ENCODE measurements at places on chromosomes 3 and 15.

DNA sequence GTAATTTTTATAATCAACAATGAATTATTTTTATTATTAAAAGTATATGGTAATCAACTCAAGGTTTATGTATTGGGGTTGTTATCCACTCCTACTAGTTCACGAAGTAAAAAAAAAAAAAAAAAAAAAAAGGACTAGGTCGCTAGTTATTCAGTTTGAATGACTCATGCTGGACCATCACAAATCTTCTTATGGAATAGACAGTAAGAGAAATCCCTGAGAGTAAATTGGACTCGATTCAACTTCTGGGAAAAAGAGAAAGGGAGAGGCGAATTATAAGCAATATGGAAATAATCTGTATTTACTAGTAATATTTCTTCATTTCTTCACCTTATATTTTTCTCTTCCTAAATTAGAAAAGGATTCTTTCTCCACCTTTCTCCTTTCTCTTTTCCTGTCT lies 2.0 kb downstream of the MYEF2 start:
- no peak for DNase-seq

GRCh38 chr3:22994781-22995180 lies 208.3 kb upstream of the UBE2E2 start:
- DNase-seq = no peak

DNA sequence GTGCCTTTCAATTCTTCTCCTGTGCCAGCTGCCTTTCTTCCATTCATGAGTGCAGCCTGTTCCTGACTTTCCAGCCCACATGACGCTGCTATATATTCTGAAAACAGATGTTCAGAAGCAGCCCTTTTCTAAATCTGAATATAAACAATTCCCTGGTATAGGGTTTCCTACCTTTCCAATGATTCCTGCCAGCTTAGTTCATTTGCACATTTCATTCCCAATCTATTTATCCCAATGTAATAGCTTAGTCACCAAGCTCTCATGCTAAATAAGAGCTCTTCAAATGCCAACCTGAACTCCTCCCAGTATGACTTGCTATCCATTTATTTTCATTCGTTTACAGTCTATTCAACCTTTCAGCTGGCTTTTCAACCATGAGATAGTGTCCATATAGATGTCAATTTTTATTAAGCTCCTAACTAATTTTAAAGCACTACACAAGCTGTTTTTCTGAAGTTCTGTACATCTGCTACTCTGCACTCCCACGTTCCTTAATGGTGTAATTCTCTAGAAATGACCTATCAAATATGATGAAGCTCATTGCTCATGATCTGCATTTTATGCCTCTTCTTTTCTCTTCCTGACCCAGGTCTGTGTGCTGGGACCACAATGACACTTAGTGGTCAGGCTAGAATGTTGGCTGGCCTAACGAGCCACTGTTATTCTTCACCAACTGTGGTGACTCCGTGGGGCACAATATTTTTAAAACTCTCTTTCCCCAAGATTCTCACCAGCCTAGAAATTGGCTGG lies 605.0 kb upstream of the TBL1XR1 start:
- no peak for DNase-seq

GRCh38 chr15:68986322-68986721 lies 28.2 kb upstream of the NOX5 start:
- no peak for DNase-seq

- no peak for DNase-seq
These were observed 84.3 kb downstream of the IQSEC1 start for GRCh38 chr3:12988728-12989454.

GRCh38 chr3:47859956-47860605 lies 57.1 kb downstream of the DHX30 start:
- no peak for DNase-seq

DNA sequence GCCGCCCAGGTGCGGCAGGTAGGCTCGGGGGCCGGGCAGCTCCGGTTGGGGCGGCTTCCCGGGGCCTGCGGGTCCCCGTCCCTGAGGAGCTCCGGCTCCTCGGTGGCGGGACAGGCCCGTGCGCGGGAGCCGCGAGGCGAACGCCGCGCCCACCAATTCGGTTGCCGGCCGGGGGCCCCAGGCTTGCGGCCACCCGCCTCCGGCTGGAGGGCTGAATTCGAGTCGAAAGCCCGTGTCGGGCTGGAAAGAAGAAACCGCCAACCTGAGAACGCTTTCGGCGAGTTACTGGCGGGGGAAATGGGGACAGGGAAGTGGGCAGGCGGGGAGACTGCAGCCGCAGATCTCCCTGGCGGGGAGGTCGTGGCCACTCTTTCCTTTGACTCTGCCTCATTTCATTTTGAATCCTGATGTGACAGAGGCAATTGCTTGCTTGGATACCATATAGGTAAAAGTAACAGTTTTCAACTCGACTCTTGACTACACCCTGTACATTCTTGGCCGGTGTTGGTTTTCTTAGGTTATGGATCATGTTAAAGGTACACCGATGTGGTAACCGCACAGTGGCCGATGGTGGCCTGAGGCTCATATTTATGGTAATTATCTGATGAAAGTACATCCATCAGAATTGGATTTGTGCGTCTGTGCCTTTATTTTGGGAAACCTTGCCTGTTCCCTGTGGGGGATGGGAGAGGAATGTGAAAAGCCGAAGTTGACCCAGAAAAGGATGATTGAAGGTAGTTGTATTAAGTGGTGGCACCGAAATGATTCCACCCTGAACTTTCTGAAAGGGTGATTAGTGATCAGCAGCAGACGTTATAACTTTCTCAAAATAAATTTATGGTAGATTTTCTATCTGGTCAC lies 1.7 kb downstream of the B3GNT5 start:
- DNase-seq = peak; percentile 72

DNA sequence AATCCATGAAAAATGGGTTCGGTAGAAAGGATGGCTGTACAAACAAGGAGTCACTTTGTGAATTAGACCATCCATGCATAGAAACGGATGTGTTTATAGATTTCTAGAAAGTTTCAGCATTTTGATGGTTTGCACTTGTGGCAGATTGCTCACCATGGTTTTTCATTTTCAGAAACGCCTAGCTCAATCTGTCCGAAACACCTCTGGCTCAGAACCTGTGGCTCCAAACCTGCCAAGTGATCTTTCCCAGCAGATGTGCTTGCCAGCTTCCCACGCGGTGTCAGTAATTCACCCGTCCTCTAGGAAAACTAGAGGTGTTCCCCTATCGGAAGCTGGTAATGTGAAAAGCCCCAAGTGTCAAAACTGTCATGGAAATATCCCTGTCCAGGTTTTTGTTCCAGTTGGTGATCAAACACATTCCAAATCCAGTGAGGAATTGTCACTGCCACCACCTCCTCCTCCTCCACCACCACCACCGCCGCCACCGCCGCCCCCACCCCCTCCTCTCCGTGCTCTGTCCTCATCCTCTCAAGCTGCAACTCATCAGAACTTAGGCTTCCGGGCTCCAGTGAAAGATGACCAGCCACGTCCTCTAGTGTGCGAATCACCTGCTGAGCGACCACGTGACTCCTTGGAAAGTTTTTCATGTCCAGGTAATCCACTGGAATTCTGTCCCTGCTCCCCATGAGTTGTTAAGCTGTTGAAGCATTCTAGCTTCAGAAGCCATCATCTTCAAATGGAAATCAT lies 21.2 kb downstream of the WHAMM start:
- DNase-seq = no peak

DNA sequence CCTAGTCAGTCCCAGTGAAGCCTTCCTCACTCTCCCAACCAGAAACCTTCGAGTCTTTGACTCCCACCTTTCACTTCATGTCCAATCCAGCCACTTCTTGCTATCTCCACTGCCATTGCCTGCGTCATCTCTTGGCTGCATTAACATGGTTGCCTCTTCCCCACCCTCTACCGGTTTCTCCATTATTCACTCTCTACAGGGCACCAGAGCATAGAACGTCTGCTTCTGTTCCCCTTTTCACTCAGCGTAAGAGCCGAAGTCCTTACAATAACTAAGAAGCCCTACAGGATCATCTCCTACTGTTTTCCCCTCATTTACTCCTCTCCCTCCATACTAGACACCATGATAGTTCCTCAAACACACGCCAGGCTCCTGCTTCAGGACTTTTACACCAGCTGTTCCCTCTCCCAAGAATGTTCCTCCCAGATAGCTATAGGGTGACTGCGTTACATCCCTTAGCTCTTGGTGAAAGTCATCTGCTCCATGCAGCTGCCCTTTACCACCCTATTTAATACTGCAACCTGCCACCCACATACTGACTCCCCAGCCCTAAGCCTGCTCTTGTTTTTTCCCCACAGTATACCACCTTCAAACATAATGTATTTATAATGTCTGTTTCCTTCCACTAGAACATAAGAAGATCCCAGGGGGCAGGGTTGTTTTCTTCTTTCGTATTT lies 30.9 kb downstream of the RCN2 start:
- DNase-seq = no peak

GRCh38 chr3:29255854-29256696 lies 24.8 kb upstream of the RBMS3 start:
- DNase-seq = no peak

GRCh38 chr3:176120507-176120906 lies 1076.8 kb downstream of the TBL1XR1 start:
- no peak for DNase-seq

GRCh38 chr15:80265021-80265420 lies 13.0 kb upstream of the CTXND1 start:
- no peak for DNase-seq

GRCh38 chr15:85422607-85423006 lies 42.2 kb downstream of the AKAP13 start:
- DNase-seq = no peak

GRCh38 chr15:101309436-101310160 lies 14.6 kb upstream of the SNRPA1 start:
- no peak for DNase-seq

DNA sequence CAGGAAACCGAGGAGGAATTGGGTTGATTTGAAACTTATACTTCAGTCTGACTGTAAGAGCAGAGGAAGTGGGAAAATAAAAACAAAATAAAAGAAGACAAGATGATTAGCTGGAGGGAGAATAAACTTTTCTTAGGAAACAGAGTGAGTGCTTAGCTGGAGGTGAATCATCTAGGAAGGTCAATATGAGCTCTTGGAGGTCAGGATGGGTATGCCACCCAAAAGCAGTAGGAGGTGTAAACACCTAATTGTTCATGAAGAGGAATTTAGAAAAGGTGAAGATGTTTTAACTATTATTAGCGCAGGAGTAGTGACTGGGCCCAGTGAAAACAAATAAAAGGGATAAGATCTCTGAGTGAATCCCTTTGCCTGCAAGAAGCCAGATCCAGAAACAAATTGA lies 39.9 kb upstream of the ARL14 start:
- no peak for DNase-seq

DNA sequence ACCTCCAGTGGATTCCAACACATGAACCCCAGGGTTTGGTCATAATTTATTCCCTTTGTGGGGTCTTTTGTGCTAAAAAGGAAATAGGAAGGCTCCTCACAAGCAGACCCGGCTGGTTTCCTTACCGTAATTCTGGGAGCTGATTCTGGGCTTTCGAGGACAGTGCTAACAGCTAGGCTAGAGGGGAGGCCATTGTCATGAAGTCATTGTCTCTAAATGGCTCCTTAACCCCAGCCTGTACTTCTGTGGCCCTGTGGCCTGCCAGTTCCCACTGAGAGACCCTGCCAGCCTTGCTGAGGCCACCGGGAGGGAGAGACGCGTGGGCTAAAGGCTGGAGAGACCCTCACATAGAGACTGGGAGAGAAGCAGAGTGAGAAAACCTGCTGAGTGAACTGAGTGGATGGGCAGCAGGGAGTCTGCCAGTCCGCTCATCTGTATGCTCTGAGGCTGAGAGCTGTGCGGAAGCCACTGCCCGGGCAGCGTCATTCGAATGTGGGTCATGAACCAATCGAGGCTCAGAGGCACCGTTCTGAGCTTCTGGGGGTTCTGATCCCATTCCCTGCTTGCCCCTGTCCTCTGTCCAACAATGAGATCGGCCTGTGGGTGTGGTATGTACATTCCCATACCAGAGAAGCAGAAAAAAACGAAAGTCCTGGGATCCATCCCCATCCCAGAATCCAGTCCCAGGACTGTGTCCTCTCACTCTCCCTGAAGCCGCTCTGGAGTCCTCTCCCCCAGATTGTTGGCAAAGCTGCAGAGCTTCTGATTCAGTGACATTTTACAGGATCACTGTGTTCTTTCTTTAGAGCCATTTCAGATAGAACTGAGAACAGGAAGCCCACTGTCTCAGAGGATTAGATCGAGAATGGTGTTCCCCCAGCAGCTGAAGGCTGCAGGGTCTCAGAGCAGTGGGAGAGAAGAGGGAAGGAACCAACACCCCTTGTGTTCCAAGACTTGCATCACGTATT lies 21.3 kb upstream of the DGKG start:
- DNase-seq = no peak

GRCh38 chr3:45017821-45018220 lies 8.3 kb upstream of the CLEC3B start:
- peak; percentile 56 for DNase-seq

GRCh38 chr3:197283045-197283444 lies 15.4 kb downstream of the DLG1 start:
- DNase-seq = no peak

DNA sequence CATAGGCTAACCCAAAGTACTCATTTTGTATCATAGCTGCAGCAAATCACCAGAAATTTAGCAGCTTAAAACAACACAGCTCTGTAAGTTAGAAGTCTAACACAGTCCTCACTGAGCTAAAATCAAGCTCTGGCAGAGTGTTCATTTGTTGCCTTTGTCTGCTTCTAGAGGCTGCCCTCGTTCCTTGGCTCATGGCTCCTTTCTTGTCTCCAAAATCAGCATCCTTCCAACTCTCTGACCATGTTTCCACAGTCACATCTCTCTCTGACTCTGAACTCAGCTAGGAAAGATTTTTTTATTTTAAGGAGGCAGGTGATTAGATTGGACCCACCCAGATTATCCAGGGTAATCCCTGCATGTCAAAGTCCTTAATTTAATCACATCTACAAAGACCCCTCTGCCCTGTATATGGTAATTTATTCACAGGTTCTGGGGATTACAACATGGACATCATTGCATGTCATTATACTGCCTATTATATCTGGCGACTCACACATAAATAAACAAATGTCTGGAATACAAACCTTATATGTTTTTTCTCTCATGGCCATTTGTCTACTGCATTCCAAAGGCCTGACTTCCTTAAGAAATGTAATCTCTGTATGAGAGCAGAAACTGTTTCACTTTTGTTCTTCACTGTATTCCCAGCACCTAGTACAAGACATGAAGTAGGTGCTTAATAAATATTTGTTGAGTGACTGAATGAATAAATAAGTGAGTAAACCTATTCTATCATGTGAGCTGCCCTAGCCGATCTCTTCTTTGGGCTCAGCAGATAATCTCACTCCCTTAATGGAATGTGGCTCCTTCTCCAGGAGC lies 15.1 kb upstream of the UACA start:
- no peak for DNase-seq

- DNase-seq = no peak
These were observed 46.0 kb upstream of the SMAD6 start for GRCh38 chr15:66655997-66656396.

Measured in hematopoietic multipotent progenitor cell treated with erythropoietin and hydrocortisone succinate and interleukin-3 and kit ligand, for 4 days (in vitro differentiated cells).